ENCODE measurements at places on chromosomes 11 and 22.

DNA sequence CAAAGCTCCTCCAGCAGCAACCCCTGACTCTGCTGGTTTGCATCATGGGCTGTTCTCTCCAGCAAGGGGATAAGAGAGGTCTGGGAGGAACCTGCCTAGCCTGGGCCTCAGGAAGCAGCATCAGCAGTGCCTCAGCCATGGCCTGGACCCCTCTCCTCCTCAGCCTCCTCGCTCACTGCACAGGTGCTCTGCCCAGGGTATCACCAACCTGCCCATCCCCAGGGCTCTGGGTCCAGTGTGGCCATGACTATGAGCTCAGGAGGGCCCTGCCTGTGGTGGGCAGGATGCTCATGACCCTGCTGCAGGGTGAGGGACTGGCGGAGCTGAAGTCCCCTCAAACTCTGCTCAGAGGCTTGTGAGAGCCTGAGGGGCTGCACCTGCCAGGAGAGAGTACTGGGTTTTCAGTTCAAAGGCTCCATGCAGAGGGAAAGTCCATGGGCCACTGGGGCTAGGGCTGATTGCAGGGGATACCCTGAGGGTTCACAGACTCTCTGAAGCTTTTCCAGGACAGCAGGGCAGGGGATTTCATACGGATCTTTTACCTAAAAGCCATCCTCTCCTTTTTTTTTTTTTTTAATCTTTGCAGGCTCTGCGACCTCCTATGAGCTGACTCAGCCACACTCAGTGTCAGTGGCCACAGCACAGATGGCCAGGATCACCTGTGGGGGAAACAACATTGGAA lies 115.8 kb upstream of the IGLL5 start:
- no peak for DNase-seq

GRCh38 chr11:27012234-27012921 lies 18.5 kb downstream of the FIBIN start:
- DNase-seq = no peak

DNA sequence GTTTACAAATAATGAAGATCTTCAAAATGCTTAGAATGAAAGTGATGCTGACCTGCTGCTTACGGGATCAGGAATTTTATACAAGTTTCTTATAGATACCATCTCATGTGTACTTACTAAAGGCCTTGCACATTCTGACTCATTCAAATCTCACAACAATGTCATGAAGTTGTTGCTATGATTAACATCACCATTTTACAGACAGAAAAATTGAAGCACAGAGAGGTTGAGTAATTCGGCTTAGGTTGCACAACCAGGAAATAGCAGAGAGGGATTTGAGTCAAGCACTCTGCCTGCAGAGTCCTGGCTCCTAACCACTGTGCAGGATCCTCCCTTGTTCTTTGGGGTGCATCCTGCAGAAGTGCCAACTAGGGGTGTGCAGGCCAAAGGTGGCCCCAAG lies 471.9 kb downstream of the MIAT start:
- DNase-seq = peak; percentile 60

DNA sequence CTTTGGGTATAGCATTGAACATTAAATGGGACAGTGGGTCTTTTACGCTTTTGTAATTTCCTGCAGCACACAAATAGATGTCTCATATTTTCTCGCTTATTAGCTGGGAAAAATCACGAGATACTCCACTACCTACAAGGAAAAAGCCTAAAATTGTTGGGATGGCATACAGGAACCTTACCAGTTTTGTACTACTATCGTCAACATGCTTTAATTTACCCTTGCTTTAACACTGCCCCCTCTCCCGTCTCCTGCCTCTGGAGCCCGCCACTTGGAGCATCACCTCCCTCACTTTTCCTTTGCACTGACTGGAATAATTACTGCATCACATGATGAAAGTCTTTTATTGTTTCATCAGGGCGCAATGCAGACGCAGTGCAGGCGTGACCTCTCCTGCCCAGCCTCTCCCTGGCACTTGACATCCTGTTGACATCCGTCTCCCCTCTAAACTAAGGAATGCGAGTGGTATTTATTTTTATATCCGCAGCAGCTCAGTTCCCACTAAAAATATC lies 1.0 kb upstream of the FNBP4 start:
- DNase-seq = peak; percentile 83
